Activated CD4-positive, alpha-beta memory T cell treated with anti-CD3 and anti-CD28 coated beads, Interleukin-2, amount 10 ng/mL, durations not matched to agents 7 days and 5 days (primary cell): ENCODE measurements at places on chromosomes 12 and 14. TPM values are rescaled to one million over a fixed set of nuclear protein-coding genes. Genes with fewer than 3 reads are reported as not detected.

DNA sequence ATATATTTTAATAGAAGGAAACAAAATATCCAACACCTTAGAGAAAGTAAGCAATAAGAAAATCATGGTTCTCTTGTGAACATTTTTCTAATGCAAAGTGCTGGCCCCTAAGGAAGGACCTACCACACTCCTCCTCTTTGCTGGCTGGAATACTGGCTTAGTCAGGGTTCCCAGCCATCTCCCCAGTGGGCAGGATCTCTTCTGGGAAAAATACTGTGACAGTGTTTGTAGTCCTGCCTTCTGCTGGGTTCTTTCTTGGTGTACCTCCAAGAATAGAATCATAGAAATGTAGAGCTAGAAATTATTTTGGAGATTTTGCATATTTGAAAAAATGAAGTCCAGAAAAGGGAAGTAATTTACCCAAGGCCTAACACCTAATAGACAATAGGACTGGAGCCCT lies 31.9 kb downstream of the KCNMB4 start:
- H3K4me1 ChIP-seq: no peaks in the 10 kb centered on the region
- DNase-seq: no peak
- H3K27me3 ChIP-seq: no peaks in the 10 kb centered on the region
- H3K27ac ChIP-seq: no peak overlapping the region
- H3K4me3 ChIP-seq: no peak overlapping the region
- no peaks in the 10 kb centered on the region for H3K36me3 ChIP-seq

TAPBPL gene
- total RNA-seq: 45.0 TPM

DNA sequence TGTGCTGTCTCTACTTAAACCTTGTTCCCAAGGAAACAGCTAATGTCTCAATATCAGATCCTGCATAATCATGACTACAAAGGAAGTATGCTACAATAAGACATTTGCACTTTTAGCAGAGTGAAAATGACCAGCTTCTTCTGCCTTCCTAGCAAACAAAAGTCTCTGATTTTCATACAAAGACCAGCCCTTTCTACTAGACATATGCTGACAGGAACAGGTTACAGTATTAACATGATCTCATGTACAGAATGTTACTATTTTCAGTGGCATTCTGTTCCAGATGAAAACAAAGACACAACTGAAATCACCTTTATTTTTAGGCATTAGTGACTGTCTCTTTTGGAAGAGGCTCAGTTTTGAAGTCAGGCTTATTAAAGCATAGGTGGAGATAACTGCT lies 228.6 kb downstream of the MED13L start:
- H3K27ac ChIP-seq: no peak overlapping the region
- H3K4me3 ChIP-seq: no peak overlapping the region
- H3K4me1 ChIP-seq: peaks cover 5% of the 10 kb centered on the region

DNA sequence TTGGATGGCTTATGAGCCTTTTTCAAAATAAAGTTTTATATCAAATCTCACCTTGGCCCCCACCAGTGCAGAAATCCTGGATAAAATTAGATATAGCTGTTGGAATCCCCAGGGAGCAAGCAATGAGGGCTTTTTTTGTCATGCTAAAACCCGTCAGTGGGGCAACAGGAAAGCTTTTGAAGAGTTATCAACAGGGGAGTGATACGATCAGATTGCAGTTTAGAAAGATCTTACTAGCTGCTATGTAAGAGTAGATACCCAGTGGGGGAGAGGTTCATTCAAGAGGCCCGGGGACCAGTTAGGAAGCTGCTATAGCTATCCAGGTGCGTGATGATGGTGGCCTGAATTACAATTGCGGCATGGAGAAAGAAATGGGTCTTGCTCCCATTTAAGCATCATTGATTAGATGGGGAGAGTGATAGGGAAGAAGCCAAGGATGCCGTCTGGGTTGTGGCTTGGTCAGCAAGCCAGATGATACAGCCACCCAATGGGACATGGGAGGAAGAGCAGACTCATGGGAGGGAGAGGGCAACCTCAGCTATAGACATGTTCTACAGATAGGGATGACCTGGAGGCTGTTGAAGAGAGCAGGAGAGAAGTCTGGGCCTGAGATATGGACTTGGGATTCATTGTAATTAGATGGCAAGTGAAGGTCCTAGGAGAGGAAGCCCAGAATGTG lies 272.4 kb downstream of the DPF3 start:
- peaks cover 3% of the 10 kb centered on the region for H3K36me3 ChIP-seq
- H3K4me3 ChIP-seq: no peak overlapping the region
- H3K27me3 ChIP-seq: peaks cover 30% of the 10 kb centered on the region
- DNase-seq: no peak

GRCh38 chr12:108457006-108457733 lies 57.9 kb upstream of the FICD start:
- H3K36me3 ChIP-seq: no peaks in the 10 kb centered on the region
- H3K4me3 ChIP-seq: no peak overlapping the region
- peaks cover 3% of the 10 kb centered on the region for H3K4me1 ChIP-seq
- no peak for DNase-seq
- H3K27me3 ChIP-seq: peaks cover 19% of the 10 kb centered on the region
- H3K27ac ChIP-seq: no peak overlapping the region

CCDC38 gene
- not detected for total RNA-seq

DNA sequence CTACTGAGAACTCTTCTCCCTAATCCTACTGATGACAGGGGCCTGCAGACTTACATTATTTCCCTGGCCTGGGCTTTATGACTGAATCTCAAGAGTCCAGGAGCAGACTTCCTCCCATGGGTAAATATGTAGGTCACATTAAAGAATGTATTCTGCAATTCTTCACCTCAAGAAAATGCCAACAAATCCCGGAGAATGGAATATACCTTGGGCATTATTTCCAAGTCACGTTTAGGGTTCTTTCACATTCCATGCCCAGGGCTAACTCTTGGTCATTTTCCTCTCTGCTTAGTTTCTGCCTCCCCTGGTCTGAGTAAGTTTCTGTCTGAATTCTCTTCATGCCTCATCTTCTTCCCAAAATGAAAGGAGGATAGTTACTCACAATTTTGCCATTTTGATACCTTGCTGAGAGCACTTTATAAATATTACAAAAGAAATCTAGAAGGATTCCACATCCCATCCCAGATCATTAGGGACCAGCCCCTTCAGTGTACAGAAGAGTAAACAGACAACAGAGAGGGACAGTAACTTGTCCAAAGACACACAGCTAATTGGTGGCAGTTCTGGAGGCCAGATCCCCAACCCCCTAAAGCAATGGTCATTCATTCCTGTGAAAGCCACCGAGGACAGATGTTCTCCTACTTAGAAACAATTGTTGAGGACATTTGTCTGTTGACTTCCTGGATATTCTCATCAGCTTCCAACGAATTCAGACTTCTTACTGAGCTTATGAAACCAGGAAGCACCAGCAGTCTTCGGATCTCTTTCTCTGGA lies 605 bp downstream of the PAH start:
- no peaks in the 10 kb centered on the region for H3K27me3 ChIP-seq
- no peaks in the 10 kb centered on the region for H3K36me3 ChIP-seq
- no peak for DNase-seq
- H3K27ac ChIP-seq: no peak overlapping the region
- H3K4me3 ChIP-seq: peak overlapping the region; percentile 35
- peaks cover 4% of the 10 kb centered on the region for H3K4me1 ChIP-seq

CCDC196 gene
- not detected for total RNA-seq

DNA sequence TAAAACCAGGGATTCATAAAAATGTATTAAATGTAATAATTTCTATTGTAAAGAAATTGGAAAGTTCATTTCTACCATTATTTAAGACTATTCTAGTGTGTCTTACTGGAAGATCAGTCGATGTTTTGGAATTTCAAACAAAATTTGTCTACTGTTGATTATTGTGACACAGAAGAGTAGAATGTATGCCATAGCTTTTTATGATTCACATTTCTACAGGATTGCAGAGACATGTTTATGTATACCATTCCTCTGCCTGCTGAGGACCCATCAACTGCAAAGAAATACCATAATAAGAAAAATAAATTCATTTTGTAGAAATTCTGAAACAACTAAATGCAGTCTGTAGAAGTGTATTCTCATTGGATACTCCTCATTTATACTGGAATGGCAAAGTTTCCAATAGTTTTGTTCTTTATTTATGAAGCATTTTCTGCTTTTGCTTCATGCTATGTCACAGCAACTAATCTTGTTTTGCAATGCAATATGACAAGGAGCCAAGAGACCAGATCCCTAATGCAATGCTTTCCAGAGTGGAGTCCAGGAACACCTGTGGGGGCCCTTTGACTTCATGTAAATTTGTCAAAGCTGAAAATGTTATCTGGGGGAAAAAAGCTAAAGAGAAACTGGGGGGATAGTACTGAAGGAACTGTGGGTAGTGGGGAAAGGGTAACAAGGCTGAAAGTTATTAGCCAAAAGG lies 172.9 kb upstream of the LRIG3 start:
- H3K27me3 ChIP-seq: no peaks in the 10 kb centered on the region
- no peak overlapping the region for H3K27ac ChIP-seq
- DNase-seq: no peak
- no peaks in the 10 kb centered on the region for H3K36me3 ChIP-seq

- no peak for DNase-seq
- H3K4me1 ChIP-seq: no peaks in the 10 kb centered on the region
- no peaks in the 10 kb centered on the region for H3K36me3 ChIP-seq
- no peak overlapping the region for H3K4me3 ChIP-seq
- peaks cover 10% of the 10 kb centered on the region for H3K27me3 ChIP-seq
Observed at GRCh38 chr12:6392504-6392903, 8.5 kb downstream of the LTBR start.

DNA sequence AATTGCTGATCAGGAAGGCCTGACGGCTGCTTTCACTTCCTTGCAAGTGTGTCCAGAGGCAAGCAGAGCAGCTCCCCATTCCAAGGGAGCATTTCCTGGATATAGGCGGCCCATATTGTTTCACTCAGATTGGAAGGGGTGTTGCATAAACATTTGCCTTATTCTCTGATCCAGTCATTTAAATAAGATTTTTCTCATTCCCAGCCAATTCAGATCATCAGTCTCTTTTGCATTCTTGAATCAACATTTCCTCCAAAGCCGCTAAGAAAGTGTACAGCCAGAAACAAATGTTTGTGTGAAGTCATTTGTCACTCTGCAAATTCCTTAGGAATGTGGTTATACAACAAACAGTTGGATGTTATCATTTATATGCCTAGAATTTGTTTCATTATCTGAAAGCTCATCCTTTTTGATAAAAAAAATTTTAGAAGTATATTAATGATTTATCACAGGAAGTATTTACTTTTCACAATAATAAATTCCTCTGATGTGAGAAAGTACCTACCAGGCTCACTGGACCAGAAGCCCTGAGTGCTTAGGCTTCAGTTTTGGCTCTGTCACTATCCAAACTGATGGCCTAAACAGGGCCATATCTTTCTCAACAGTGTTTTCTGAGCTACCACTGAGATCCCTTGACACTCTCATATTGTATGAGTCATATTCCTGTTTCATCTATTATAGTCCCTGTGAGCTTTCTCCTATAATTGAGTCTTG lies 379.6 kb downstream of the CCDC91 start:
- no peaks in the 10 kb centered on the region for H3K36me3 ChIP-seq
- H3K27me3 ChIP-seq: no peaks in the 10 kb centered on the region
- H3K4me3 ChIP-seq: no peak overlapping the region
- DNase-seq: no peak

GRCh38 chr14:74978416-74978947 lies 23.1 kb upstream of the PGF start:
- H3K27ac ChIP-seq: no peak overlapping the region
- H3K4me1 ChIP-seq: peaks cover 6% of the 10 kb centered on the region
- H3K27me3 ChIP-seq: no peaks in the 10 kb centered on the region
- DNase-seq: no peak

DNA sequence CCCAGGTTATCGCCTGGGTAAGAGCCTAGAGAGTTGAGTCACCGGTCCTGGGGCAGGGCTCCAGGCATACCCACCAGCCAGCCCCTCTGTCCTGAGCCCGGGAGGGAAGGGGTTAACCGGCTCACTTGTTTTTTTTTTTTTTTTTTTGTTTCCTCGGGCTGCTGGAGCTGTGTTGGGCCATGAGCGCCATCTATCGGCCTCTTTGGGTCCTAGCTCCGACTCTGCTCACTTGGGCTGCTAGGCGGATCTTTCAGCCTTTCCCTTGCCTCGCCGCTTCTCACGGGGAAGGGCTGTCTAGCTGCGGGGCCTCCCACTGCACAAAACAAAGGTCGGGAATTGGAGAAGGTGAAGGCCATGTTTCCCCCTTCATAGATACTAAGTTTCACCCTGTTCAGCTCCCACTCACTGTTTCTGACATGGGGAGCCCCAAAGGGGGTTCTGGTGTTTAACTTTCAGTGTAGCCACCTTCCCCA lies 2.8 kb upstream of the SMUG1 start:
- H3K4me3 ChIP-seq: no peak overlapping the region
- peaks cover 6% of the 10 kb centered on the region for H3K36me3 ChIP-seq
- H3K27me3 ChIP-seq: peaks cover 49% of the 10 kb centered on the region
- no peak overlapping the region for H3K27ac ChIP-seq
- H3K4me1 ChIP-seq: peaks cover 24% of the 10 kb centered on the region
- peak; percentile 81 for DNase-seq

DNA sequence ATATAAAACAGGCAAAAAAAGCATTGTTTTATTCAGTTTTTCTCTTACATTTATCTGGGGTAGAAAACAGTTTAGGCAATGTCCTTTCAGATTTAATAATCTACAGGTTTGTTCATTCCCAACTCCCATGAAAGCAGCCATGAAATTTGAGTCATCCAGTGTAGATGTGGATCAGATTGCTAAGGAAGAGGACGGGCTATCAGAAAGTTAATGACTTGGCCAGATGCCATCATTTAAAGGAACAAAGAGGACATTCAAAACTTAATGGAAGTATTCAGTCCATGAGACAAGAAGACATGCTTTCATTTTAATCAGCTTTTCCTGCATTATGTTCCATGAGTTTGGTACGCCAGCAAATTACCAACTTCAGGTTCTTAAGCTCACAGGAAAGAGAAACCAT lies 31.1 kb upstream of the POC1B start:
- no peak overlapping the region for H3K27ac ChIP-seq
- no peak overlapping the region for H3K4me3 ChIP-seq
- DNase-seq: no peak

- H3K4me3 ChIP-seq: no peak overlapping the region
- no peaks in the 10 kb centered on the region for H3K4me1 ChIP-seq
- no peaks in the 10 kb centered on the region for H3K36me3 ChIP-seq
- DNase-seq: no peak
- no peak overlapping the region for H3K27ac ChIP-seq
Observed at GRCh38 chr12:99847936-99848335, 136.8 kb downstream of the ANKS1B start.
